ENCODE measurements at places on chromosomes 1 and 21.

DNA sequence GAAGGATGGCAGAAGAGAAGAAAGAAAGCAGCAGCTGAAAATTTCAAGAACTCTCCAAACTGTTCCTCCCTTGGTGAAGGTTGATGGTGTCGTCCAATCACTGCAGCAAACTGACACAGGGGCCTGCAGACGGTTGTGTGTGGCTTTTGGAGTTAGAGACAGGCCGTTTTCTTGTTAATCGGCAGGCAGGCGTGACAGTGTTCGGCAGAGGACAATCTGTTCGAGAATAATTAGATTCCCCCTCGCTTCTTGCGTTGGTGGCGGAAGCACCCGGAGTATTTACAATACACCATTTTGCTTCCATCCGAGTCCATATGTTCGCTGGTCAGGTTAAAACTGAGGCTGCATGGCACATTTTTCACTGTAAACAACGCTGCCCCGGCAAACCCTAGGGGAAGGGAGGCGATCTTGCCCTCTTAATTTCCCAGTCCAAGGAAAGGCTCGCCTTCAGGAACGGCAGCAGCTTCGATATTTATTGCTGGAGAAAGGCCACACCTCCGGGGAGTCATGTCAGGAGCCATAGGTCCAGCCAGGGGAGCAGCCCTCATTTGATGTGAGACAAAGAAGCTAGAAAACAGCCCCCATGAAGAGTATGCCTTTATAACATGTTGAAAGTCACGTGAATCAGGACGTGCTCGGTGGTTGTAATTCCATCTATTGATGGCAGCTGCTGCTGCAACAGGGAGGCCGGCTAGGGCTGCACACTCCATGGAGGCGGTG, 360.1 kb downstream of the SMYD3 start:
- DNase-seq = no peak

- DNase-seq = no peak
These were observed 10.8 kb upstream of the ENO1 start for GRCh38 chr1:8889103-8889846.

DNA sequence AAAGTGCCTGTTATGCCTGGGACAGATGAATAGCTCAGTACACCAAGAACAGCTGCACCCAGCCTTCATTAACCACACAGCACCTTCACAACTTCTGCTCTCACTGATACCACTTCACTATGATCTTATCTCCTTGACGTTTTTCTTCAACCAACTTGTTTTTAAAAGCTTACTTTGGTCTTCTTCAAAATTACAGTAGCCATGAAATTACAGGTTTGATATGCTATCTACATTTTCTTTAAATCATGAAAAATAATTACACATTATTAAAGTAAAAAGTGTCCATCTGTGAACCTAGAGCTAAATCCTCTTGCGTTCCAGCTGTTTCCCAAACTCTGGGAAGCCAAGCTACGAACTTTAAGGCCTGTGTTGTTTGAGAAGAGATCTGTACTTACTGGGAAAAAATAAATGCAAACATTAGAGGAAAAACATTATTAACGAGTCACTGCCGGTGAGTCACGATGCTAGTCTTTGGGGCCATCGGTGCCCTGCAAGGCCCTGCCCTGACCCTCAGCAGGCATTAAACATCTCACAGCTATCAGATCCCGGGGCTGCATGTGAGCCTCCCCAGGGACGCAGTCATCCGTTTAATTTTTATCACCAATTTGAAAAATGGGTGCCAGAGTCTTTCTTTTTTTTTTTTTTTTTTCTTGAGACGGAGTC, 56.3 kb upstream of the GPR153 start:
- no peak for DNase-seq

DNA sequence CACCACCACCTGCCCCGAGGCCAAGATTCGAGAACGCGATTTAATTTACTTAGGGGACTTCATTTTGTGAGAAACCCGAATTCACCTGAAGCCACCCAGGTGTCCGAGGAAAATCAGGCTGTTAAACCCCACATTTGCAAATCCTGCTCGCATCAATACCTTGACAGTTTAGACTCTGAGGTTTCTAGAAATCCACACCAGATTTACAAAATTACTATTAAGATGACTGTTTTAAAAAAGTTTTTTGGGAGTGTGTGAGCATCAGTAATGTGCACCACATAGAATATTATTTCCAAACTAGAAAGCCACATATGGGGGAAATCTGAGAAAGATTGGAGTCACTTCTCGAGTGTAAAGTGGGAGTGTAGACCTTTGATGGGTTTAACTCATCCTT, 685 bp downstream of the RIMKLA start:
- no peak for DNase-seq

DNA sequence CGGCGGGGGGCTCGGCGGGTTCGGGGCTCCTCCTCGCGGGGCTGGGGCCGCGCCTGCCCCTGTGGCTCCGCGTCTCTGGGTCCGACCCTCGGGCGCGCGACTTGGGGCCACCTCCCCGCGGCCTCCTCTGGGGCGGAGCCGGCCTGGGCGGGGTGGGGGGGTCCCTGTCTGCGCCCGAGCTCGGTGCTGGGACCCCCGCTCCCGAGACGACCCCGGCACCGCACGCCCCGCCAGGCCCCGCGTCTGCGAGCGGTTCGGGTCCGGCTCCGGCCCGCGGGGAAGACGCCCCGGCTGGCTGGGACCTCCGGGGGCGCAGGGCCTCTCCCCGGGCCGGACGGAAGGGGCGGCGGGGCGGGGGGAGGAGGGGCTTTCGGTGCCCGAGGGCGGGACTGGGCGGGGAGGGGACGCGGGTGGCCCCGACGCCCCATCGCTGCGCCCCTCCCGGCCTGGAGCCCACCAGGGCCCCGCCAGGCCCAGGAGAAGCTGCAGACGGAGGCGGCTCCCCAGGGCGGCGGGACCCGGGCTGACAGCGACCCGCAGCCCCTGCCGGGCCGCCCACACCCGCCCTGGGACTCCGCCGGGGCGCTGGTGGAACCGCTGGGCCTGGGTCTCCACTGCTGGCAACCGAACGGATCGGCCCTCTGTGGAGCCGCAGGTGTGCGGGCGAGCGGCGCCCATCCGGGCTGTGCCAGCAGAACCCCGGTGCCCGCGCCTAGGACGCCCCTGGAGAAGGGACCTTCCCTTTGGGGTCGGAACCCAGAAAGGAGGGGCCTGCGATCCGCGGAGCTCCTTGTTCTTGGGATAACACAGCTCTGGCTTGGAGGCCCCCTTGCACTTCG, 610 bp downstream of the COL6A2 start:
- no peak for DNase-seq

DNA sequence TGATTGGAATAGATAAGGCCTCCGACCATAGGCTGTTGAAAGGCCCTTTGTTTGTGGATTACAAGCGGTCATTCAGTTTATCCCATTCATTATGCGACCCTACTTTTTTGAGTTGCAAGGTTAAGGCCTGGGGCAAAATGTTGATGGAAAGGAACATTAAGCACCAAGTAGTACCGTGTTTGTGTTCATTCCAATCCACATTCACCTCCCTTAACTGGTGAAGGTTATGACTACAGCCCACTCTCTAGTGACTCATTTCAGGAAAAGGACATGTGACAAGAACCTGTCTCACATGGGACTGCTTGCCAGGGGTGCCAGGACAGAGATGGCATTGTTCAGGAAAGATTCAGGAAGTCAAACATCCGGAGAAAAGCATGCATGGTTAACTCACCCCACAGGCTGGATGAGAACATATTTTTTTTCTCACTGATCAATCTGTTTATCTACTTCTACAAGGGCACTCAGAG, 81.6 kb downstream of the CD58 start:
- DNase-seq = no peak

DNA sequence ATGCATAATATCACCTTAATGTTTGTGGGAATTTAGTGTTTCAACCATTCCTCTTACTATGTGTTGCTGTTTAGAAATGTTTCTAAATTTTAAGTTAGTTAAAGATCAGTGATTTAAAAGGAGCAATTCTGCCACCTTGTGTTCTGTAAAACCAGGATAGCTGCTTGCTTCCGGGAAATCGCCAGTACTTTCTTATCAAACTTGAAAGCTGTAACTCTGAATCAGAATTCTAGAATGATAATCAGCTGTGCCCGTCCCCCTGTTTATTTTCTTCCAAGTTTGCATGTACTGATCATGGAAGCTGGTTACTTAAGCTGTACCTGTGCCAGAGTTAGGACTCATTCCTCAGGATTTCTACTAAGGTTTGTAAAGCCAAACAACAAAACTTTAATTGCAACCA, 656.4 kb downstream of the LTN1 start:
- DNase-seq = no peak

DNA sequence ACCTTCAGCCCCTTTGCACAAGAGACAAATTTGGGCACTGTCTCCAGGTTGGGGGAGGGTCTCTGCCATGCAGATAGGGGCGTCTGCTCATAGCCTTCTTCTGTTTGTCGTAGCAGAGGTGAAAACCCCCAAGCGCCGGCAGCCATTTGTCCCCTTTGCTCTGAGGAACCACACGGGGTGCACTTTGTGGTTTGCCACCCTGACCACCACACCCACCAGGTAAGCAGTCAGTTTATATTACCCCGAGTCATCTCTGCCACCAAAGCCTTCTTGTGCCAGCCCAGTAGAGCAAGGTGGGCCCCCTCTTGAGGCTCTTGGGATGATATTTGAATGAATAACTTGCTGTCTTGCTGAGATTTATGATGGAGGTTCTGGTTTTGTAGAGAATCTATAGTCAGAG, 111.8 kb downstream of the VPS13D start:
- DNase-seq = no peak

GRCh38 chr1:60813071-60813470, 269.3 kb upstream of the NFIA start:
- no peak for DNase-seq

DNA sequence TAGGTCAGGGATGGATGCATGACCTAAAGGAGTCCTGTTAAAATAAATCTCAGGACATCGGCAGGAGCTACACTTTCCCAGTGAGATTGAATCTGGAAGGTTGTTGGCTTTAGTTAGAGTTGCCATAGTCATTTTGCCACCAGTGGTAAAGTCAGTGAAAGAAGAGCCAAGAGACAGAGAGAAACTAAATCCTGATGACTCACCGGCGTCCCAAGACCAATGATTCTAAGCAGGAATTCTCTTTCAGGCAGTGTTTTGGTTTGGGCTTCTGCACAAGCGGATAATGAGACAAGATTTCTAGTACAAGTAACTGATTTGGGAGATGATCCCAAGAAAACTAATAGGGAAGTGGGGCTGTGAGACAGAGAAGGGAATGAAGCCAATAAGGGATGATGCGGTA, 88.8 kb upstream of the ETS2 start:
- DNase-seq = no peak

DNA sequence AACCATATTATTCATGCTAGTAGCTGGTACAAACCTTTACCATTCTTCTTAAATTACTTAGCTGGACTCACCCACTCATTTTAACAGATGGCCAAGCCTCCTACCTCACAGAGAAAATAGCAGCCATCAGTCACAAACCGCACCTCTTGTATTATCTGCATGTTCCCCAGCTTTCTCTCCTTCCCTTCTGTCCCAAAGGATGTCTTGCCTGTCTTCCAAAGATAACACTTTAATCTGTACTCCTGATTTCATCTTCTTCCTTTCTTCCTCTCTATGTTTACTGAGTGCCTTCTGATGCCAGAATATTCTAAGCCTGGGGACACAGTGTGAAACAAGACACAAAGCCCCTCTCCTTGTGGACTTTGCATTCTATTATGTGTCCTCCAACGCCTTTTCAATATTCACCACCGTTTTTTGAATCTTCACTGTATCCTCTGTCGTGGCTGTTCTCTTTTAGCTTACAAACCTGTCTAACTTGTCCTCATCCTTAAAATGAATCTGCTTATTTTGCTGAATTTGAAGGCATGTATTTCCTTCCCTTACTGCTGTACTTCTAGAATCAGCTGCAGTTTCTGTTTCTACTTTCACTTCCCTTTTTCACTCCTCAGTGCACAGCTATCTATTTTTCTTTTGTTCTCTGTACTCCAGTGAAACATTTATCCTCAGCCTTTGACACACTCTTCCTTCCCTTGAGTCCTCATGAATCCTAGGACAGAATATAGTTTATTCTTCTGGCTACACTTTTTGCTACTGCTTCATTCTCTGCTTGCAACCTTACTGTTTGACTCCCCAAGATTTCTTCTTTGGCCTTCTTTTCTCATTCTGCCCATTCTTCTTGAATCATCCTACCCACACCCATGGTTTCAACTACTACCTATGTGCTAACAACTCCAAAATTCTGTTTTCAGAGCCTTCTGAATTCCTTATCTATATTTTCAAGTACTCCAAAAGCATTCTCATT, 216.9 kb upstream of the SAMSN1 start:
- peak; percentile 82 for DNase-seq

DNA sequence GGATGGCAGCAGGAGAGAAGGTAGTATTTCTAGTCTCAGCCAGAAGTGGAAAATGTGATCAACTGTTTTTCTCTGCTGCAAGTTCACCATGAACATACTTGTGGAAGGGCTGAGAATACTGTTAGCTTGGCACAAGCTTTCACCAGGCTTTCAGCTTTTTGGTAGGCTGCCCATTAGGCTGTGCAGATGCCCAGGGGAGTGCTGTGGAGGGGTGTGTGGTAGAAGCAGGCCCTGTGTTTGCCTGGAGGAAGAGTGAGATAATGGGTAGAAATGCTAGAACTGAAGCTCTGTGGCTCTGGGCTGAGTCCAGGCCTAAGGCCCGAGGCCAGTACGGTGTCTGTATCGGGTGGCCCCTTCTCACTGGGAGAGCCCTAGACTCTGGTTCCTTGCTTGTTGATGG, 9.8 kb downstream of the DNAJC6 start:
- DNase-seq = no peak

DNA sequence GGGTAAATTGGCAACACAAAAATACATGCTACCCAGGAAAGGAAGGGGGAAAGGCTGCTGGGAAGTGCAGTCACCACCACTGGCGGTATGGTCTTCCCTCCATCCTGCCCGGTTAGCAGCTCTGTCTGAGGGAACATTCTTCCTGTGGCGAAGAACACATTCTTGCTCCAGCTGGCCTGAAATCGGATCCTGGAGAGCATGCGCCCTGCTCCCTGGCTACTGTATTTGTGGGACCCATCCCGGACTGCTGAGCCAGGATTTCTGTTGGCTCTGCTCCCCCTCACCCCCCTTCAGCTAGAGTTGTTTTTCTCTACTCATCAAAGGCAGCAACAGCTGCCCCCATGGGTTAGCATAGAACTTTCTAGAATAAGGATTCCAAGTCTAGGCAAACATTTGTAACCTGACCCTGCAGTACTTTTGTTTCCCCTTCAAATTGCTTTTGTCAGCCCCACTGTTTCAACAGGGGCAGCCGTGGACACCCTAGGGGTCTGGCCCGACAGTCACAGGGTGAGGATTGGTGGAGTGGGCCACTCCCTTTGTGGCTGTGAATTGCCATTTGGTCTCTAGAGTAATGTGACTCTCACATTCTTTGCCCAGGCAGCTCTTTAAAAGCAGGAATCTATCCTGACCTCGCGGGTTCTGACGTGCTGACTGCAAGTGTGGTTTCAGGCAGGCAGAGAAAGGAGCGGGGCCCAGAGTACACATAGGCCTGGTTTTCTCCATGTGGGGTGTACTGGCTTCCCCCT, 157.7 kb downstream of the TOMM20 start:
- DNase-seq = no peak

GRCh38 chr1:52633291-52633754, 355 bp downstream of the SHISAL2A start:
- no peak for DNase-seq

DNA sequence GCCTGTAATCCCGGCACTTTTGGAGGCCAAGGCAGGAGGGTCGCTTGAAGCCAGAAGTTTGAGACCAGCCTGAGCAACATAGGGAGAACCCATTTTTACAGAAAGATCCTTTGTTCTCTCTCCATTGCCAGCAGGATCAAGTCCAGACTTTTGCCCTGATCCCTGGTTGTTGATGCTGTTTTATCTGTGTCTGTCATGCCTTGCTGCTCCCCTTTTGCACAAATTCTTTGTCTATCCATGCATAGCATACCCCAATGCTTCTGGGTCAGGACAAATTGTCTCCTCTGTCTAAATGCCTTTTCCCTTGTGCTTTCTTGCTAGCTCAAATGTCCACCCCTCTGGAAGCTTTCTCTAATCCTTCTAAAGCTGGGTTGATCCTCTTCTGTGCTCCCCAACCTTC, 25.3 kb upstream of the FAAH start:
- DNase-seq = no peak

All from GM12878 (cell line).